Substantia nigra (tissue), 51 donors: ENCODE measurements at places on chromosomes 7 and 10.

DNA sequence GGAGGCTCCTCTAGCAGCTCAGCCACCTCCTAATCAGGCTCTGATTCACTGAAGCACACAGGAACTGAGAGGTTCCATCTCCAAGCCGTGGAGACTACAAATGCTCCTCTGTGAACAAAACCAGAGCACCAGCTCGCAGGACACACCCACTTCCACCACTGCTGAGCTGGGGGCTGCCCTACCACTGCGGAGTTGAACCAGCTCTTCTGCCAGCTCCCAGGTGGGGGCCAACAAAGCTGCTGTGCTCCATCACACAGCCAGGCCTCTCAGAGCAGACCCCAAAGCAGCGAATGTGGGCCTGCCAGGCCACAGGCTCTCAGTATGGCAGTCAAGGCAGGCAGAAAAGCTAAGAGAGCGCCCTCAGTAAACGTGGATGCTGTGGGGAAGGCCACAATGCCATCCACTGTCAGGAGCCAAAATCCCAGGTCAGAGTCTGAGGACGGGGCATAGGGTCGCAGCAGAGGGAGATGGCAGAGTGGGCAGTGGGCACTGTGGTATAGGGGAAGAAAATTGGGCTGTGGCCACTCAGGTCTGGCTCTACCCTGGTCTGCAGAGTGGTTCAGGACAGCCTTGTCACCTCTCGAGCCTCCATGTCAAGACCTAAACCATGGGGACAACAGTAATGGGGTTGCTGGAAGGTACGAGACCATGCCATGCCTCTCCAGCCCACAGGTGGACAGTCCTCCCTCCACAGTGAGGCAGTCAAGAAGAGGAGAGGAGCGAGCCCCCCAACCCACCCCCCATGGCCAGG lies 82.1 kb downstream of the GRID1 start:
- DNase-seq, result no peak

DNA sequence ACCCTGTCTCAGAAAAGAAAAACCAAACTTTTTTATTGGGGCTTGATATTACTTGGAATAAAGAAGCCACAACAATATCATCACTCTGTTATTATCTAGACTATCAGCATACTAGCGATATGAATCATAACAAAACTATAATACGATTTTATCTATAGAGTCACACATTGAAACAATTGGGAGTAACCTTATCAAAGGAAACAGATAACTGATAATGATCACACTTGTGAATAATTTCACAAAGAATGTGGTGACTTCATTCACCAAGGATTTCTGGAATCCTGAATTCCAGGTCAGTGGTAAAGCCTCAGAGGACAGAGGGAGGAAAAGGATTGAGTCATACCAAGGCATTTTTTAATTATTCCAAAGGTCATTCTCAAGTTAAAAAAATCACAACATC lies 32.1 kb upstream of the NMT2 start:
- DNase-seq, result no peak

DNA sequence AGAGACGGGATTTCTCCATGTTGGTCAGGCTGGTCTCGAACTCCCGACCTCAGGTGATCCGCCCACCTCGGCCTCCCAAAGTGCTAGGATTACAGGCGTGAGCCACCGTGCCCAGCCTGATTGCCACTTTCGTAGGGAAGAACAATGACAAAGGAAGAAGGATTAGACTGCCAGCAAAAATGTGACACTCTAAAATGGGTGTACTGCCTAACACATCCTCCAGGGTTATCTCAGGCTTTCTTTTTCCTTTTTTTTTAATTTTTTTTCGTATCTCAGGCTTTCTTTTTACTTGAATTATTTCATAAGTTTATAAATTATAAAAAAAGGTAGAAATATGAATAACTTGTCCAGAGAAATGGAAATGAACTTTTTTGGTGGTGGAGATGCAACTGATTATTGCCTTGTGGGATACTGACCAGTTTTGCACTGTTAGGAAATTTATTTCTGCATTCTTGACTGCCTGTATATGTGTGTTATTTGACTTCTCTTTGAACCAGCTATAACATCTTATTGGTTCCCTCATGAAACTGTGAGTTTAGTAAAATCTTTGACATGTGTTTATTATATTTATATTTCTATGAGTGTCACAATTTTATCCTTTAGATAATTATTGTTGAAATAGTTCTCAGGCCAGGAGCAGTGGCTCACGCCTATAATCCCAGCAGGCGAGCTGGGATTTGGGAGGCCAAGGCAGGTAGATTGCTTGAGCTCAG lies 56.8 kb downstream of the XRCC2 start:
- no peak for DNase-seq

GRCh38 chr7:146022776-146023175 lies 93.8 kb upstream of the CNTNAP2 start:
- DNase-seq, result no peak

- DNase-seq, result no peak
Measured at GRCh38 chr7:78852951-78853350, 600.5 kb downstream of the MAGI2 start.
